ENCODE measurements at places on chromosomes 11 and 22.

- no peak for DNase-seq
Observed at GRCh38 chr11:122149202-122149601, 33.2 kb upstream of the BLID start.

DNA sequence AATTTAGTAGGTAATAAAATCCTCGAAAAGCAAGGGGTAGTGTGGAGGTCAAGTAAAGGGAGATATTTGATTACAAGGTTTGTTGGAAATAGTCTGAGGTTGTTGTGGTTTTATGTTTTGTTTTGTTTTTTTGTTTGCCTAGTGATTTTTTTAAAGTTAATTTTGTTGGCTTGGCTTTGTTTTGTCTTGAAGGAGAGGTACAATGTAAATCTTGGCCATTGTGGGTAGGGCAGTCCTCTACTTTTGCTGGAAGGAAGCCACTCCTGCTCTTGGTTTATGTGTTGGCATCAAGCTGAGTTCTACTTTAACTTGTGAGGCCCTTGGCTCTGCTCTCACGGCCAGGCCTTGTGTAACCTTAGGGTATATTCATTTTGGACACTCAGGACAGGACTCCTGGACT, 3.2 kb downstream of the AMOTL1 start:
- DNase-seq: no peak

DNA sequence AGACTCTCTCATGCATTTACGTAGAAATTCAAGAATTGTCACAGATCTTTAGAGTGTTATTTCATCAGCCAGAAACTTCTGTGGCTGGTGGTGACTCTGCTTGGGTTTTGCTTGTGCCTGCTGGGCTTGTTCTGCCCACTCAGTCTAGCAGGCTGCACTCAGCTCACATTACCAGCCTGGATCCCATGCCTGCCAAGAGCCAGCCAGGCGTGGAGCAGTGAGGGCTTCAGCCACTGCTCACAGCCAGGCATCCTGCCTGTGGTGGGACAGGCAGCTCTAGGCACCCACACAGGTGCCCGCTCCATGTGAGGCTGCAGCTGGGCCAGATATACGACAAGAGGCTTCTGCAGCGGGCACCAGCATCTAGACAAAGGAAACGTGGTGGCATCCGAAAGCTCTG, 1213.3 kb upstream of the RAG2 start:
- DNase-seq: no peak

GRCh38 chr11:134521001-134521400, 109.0 kb upstream of the B3GAT1 start:
- no peak for DNase-seq

- no peak for DNase-seq
Observed at GRCh38 chr11:71106671-71107070, 145.7 kb downstream of the SHANK2 start.

DNA sequence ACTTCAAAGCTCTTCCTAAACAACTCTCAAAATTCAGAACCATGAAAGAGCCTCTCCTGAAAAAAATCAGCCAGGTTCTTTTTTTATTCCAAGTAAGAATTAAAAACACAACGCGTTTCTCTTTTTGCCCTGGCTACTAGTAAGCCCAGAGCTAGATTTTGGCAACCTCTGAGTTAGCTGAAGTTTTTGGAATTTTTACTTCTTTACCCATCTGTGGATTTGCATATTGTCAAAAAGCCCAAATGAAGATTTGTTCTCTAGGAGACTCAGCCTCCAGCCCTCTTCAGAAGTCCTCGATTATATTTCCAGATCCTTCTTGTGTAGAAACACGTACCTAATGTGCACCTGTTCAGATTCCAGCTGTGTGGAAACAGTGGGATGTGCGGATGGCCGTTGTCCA, 517.9 kb downstream of the TBC1D22A start:
- no peak for DNase-seq

- DNase-seq: no peak
Observed at GRCh38 chr11:34647131-34647530, 26.2 kb downstream of the EHF start.

DNA sequence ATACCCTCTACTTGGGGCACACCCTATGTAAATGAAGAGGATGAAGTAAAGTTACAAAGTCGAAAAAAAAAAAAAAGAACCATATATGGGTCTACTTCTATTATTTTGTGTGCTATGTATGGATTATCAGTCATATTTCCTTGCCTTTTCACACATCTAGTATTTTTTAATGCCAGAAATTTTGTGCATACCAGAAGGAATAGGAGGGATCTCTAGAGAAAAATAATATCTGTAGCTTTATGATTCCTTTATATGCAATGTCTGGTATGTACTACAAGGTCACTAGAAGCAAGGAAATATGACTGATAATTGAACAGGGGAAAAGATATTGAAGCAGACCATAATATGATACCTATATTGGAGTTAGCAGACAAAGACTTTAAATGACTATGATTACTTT, 713.4 kb downstream of the OPCML start:
- no peak for DNase-seq

DNA sequence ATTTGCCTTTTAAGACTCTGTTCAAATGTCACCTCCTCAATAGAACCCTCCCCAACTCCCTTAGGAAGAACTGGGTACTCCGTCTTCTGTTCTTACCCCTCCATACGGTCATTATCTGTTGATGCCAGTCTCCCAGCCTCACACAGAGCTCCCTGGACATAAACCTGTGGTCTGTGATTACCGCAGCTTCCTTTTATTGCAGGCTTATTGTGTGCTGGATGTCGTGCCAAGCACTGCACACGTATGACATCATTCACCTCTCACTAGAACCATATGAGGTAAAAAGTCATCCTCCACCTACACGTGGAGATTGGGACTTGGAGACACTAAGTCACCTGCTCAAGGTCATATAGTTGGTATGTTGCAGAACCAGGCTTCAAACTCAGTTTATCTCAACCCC, 15.3 kb downstream of the PTPN5 start:
- DNase-seq: no peak

- DNase-seq: no peak
Observed at GRCh38 chr11:117913736-117914397, 15.3 kb downstream of the TMPRSS13 start.

Measured in head of caudate nucleus (tissue), 42 donors.